ENCODE measurements at places on chromosomes 1 and 21.

DNA sequence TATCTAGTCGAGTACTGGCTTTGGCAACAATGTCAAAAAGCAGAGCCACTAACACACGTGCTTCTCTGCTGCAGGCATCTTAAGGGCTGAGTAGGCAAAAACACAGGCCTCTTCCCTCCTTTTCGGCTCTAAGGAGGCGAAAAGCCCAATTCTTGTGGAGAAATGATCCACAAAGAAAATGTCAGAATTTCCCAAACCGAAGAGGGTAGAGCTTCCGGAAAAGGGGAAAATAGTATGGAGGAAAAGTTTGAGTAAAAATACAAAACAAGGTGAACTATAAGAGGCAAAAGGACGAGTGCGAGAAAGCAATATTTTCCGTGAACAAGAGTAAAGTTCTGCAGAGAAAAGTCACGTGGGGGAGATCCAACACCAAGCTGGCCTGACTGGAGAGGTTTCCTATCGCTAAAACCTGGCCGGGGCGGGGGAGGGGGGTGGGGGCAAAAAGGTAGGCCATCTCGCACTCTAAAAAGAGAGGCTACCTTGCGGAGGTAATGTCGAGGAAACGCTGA lies 551 bp downstream of the ZRANB2 start:
- DNase-seq = no peak

DNA sequence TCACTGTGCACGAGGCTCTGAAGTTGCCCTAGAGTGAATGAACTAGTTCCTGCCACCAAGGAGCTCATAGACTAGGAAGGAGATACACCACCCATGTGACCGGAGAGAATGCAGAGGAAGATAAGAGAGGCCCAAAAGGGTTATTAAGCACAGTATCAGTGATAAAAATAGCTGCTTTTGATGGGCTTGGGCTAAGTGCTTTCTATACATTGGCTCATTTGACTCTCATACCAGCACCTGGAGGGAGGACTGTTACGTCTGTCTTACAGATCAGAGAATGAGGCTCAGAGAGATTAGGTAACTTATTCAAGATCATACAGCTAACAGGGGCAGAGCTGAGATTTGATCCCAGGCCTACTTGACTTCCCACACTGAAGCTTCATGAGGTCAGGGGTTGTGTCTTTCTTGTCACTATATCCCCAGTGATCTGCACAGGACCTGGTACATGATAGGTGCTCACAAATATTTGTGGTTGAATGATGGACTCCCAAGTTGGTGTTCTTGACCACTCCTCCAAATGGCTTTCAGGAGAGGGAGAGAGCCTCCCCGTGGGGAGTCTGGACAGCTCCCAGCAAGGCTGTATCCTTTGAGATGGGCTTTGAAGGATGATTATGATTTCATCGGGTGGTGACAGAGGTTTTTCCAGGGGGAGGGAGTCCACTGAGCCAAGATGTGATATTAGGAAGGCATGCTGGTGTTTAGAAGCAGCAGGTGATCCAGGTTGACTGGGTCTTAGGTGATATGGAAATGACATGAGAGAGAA lies 14.4 kb downstream of the PPFIA4 start:
- DNase-seq = no peak

DNA sequence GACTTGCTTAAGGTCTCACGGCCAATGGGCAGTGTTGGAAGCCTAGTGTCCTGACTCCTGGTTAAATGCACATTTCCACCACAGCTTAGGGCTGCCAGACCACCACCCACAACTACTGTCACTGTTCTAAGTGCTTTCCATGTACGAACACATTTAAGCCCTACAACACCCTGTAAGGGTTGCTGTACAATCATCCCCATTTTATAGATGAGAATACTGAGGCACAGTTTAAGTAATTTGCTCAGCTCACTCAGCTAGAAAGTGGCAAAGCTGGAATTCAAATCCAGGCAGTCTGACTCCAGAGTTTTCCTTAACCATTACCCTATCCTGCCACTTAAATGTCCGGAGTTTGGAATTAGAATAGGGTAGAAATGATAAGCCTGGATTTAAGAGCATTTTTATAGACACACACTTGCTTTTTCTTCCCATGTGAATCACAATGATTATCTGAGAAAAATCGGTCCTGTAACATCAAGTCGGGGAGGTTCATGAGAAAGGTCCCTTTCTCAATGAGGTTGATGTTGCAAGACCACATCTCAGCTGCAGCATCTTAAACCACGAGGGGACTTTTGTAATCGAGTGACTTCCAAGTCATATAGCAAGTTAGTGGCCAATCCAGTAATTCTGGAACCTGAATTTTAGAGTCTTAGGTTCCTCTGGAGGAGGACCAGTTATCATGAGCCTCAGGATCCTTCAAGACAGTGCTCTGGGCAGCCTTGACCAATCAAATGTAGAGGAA lies 8.6 kb downstream of the E2F2 start:
- DNase-seq = no peak

DNA sequence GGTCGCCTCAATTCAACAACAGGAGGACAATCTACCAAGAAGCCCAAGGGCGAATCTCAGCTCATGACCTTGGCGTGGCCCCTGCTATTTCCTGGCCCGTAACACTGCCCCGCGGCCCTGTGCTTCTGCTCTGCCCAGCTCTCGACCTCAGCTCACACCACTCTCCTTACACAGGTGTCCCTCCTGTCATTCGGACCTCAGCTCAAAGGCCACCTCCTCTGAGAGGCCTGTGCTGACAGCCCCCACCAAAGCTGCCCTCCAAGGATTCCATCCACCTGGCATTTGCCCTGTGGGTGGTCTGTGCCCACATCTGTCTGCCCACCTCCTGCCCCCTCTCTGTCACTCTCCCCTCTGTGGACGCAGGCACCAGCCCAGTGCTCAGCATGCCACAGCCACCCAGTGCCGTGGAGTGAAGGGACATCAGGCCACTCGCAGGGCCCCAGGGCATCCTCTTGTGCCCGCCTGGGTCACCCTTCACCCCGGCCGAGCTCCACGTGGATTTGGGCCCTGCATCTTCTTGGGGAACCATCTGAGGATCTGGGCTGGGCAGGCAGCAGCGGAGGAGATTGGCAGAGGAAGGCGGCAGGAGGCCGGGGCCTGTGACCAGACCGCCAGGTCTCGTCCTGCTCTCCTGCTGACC lies 70.3 kb downstream of the DHRS3 start:
- no peak for DNase-seq

DNA sequence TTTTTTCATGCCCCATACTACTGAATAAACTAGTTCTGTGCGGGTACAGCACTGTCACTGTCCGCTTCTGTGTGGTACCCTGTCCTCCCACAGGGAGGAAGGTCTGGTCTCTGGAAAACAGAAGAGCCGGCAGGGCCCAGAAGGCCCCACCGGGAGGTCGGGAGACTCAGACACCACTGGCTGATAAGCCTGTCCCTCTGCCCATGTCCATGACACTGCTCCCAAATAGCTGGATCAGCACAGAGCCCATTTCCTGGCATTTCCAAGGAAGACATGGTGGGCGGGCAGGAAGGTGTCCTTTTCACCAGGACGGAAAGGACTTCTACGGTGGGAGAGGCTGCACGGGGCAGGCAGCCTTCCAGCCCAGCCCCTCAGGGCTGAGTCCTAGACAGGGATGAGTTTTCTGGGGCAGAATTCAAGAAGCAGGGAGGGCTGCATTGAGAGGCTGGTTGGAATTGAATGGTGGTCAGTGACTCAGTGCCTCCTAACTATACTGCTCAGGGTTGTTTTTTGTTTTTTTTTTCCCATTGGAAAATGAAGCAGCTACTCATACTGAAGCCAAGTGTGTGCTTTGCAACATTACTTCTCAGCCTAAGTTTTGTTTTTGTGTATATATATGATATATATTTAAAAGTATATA lies 7.1 kb downstream of the PSRC1 start:
- DNase-seq = no peak

DNA sequence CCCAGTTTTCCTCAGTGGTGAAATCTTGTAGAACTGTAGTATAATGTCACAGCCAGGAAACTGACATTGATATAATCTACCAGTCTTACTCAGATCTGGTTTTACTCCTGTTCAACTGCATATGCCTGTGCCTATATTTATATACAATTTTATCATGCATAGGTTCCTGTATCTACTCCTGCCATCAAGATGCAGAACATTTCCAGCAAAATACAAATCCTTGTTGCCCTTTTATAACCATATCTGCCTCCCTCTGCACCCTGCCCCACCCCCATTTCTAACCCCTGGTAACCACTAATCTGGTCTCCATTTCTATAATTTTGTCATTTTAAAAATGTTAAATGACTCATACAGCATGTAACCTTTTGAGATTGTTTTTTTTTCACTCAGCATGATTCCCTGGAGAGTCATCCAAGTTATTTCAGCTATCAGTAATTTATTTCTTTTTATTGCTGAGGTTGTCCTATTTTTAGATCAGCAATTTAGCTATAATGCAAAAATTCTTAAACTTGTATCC lies 8.1 kb downstream of the UTP25 start:
- DNase-seq = no peak

DNA sequence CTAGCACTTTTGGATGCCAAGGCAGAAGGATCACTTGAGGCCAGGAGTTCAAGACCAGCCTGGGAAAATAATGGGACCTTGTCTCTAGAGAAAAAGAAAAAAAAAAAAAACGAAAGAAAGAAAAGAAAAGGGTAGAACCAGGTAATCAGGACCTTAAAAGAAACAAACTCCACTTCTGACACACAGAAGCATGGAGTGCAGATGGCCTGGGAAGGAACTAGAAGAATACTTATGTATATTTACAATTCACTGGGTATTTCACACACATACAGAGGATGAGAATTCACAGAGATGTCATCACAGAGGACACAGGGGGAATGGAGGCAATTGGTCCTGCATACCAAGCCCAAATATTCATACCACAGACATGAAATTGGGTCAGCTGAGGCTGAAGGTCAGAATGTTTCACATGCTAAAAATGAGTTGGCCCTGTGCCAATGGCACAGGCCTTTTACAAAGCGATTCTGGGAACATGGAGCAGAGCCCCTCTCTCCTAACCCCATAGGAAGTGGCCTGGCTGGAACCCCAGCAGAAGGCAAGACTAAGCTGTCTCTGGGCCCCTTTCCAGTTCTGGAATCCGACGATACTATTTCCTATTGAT lies 4.4 kb downstream of the B4GALT3 start:
- DNase-seq = no peak

GRCh38 chr1:64121766-64122385 lies 81.5 kb upstream of the UBE2U start:
- DNase-seq = peak; percentile 33

DNA sequence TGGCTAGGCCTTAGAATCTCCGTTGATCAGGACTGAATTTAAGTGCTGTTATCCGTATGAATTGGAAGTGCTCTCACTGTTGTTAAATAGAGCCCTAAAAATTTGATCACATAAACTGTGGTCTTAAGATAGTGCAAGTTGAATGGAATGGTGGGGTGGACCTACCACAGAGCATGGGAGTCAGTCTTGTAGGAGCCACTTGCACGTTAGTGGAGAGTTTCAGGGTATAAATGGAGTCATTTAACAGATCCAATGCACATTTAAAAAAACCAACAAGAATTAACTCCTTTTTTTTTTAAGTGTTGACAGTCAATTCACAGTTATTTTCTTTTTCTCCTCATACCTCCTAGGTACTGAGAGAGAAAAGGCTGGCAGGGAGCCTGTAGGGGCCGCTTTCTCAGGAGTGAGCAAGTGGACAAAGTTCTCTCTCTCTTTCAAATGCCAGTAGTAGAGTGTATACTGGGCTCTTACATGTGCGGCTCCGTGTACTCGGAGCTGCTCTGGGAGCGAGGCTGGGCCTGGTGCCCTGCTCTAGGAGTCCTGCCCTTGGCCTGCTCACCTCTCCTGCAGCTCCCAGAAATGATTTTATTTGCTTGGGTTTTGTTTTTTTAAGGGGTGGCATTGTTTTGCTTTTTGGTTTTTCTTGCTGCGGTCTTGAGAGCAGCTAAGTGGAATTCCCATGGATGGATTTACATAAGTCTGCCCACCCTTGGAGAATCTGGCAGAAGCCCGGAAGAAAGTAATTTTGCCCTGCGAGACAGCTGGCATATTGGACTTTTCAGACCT lies 91.3 kb downstream of the ATP5PO start:
- DNase-seq = no peak

GRCh38 chr1:16191309-16191708 lies 21.1 kb downstream of the ARHGEF19 start:
- DNase-seq = no peak

- DNase-seq = no peak
Observed at GRCh38 chr1:153374071-153374470, 1.4 kb downstream of the S100A12 start.

DNA sequence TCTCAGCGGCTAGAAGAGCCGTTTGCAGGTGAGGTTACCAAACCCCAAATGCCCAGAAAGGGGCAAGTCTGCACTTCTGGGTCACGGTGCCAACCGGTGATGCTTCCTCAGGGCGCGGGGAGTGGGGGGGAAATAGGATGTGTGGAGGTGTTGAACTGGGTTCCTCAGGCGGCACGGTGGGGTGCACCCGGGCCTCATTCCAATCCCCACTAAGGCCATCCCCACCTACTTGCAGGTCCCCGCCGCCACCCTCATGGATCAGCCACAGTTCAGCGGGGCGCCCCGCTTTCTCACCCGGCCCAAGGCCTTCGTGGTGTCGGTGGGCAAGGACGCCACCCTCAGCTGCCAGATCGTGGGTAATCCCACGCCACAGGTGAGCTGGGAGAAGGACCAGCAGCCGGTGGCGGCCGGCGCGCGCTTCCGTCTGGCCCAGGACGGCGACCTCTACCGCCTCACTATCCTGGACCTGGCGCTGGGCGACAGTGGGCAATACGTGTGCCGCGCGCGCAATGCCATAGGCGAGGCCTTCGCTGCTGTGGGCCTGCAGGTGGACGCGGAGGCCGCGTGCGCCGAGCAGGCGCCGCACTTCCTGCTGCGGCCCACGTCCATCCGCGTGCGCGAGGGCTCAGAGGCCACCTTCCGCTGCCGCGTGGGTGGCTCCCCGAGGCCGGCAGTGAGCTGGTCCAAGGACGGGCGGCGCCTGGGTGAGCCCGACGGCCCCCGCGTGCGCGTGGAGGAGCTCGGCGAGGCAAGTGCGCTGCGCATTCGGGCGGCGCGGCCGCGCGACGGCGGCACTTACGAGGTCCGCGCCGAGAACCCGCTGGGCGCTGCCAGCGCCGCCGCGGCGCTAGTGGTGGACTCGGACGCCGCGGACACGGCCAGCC lies 3.9 kb downstream of the OBSCN start:
- DNase-seq = no peak

Data from NCI-H2029 (cell line).